Amniotic epithelial cell (primary cell): ENCODE measurements at places on chromosomes 6 and 20.
A peak's percentile ranks its signal among the peaks of the same experiment; 100 is the strongest.

DNA sequence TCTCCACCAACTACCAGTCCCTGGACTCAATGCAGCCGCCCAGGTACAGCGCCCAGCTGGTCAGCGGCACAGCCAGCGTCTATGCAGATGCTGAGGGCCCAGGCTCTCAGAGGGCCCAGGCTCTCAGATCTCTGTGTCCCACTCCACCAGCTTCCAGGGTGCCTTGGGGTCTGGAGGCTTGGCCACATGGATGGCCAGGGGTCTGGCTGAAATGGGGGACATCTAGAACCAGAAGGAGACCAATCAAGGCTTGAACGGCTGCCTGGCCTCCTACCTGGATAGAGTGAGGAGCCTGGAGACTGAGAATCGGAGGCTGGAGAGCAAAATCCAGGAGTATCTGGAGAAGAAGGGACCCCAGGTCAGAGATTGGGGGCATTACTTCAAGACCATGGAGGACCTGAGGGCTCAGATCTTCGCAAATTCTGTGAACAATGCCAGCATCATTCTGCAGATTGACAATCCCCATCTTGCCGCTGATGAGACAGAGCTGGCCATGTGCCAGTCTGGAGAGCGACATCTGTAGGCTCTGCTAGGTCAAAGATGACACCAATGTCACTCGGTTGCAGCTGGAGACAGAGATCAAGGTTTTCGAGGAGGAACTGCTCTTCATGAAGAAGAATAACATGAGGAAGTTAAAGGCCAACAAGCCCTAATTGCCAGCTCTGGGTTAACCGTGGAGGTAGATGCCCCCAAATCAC lies 44.1 kb upstream of the GRM4 start:
- no peak for DNase-seq

DNA sequence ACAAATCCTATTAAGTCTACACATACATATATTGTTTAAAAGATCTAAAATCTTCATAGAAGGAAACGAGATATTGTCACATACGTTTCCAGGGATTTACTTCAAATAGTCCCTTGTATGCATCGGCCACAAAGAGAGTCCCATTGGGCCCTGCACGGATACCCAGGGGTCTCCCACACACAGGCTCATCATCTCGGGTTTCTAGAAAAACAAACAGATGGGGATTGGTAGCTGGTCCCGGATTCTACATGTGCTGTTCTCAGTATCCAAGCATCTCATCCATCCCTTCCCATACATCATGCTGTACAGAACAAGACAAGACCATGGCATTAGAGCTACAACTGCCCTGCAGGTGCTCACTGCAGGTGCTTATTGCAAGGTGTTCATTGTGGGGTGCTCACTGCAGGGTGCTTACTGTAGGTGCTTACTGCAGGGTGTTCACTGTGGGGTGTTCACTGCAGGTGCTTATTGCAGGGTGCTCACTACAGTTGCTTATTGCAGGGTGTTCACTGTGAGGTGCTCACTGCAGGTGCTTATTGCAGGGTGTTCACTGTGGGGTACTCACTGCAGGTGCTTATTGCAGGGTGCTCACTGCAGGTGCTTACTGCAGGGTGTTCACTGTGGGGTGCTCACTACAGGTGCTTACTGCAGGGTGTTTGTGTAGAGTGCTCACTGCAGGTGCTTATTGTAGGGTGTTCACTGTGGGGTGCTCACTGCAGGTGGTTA lies 21.0 kb downstream of the APMAP start:
- DNase-seq: no peak

- DNase-seq: no peak
Observed at GRCh38 chr6:42156638-42157037, 14.2 kb upstream of the C6orf132 start.

DNA sequence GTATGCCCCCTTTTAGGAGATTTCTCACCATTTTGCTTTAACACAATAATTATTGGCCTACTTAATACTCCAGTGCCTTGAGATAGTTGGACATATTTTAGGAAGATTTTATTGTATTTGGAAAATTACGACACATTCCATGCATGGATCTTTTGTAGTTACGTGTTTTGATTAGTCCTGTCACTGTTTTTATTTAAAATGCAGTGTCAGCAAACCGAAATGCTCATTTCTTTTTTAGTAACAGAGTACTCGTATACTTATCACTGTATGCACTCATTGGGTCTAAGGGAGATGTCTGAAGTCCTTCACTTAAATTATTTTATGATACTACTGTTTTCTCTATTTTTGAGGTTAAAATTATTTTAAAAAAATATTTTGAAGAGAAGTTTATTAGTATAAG lies 153.8 kb downstream of the QKI start:
- DNase-seq: no peak

DNA sequence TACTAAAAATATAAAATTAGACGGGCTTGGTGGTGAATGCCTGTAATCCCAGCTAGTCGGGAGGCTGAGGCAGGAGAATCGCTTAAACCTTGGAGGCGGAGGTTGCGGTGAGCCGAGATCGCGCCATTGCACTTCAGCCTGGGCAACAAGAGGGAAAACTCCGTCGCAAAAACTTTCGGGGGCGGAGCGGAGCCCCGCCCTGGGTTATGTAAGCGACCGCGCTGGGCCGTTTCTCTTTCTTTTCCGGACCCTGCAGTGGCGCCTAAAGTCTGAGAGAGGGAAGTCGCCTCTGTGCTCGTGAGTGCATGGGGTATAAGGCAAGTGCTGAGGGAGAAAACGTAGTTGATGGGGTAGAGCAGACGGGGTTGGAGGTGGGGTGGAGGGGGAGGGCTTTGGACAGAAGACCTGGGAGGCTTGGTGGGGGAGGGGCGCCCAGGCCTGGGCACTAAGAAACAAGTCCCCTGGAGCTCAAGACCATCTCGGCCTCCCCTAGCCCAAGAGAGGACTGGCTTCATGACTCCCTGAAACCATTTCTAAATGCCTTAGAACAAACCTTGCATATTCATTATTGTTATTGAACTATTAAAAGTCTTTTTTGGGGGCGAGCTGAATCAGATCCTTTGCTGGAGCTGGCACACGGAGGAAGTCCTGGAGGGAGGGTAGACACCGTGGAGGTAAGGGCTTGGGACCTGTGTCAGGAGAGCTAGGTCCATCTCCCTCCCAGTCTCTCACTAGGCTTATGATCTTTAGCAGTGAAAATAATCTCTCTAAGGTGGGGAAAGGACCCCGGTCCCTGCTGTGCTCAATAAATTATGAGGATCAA lies 2.7 kb upstream of the MICA start:
- DNase-seq: peak; percentile 37

DNA sequence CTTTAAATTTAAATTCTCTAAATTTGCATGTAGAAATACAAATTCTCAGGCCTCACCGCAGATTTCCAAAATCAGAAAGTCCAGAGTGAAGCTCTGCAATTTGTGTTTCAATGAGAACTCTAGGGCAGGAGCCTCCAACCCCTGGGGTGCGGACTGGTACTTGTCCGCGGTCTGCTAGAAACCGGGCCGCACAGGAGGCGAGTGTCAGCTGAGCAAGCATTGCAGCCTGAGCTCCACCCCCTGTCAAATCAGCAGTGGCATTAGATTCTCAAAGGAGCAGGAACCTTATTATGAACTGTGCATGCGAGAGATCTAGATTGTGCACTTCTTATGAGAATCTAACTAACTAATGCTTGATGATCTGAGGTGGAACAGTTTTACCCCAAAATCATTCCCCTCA lies 203.0 kb upstream of the PCSK2 start:
- no peak for DNase-seq

DNA sequence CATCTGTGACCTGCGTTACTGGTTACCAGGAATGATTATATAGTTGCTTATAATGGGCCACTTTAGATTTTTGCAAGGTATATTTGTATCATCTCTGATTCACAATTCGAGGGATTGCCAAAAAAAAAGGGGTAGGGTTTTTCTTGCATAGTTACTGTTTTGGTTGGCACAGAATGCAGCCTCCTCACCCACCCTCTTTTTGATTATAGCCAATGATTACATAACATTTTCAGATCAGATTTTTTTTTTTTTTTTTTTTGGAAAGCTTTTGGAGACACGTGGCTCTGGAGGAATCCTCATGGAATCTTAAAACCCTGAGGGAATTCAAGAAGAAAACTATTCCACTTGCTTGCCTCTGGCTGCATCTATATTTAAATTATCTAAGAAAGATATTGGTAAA lies 53.7 kb downstream of the UST start:
- no peak for DNase-seq

DNA sequence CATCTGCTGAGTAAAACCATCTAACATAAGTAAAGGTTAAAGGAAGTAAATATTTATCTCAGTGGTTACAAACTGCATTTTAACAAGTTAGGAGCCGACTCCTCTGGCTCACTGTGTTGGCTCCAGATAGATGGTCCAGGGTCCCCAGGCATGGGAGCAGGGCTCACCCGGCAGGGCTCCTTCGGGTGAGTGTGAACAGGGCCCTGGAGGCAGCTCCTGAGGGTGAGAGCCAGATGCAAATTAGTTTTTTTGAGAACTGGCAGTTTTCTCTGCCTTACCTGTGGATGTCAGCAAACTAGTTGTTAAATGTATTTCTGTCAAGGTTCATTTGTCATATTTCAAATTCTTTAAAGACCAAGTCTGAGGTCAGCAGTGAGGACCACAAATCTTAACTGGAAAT lies 21.5 kb downstream of the TPBG start:
- no peak for DNase-seq

GRCh38 chr6:113690281-113691259 lies 166.6 kb upstream of the MARCKS start:
- DNase-seq: peak; percentile 91

- DNase-seq: no peak
Observed at GRCh38 chr6:136918706-136919105, 3.4 kb upstream of the SLC35D3 start.

DNA sequence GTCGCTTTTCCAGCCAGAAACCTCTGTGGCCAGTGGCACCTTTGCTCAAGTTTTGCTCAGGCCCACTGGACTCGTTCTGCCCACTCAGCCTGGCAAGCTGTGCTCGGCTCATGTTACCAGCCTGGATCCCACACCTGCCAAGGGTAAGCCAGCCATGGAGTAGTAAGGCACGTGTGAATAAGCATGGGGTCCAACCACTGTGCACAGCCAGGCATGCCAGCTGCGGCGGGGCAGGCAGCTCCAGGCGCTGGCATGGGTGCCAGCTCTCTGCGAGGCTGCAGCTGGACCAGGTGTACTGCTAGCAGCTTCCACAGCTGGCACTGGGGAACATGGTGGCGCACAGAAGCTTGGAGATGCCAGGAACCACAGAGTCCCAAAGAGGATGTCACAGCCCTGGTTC lies 32.1 kb upstream of the PDYN start:
- no peak for DNase-seq

GRCh38 chr20:14879839-14880238 lies 542.4 kb upstream of the FLRT3 start:
- no peak for DNase-seq
